Urinary bladder (tissue), 4 donors: ENCODE measurements at places on chromosomes 16 and 17. TPM values are rescaled to one million over a fixed set of nuclear protein-coding genes. Genes with fewer than 3 reads are reported as not detected.

Gene GCGR
- polyA plus RNA-seq, result 0.16 TPM

Gene ACBD4
- polyA plus RNA-seq, result 18.2 TPM

Gene ZNF385C
- polyA plus RNA-seq, result 0.65 TPM

Gene CEP112
- 12.4 TPM for polyA plus RNA-seq

Gene CTRB1
- 1.6 TPM for polyA plus RNA-seq

Gene PAQR4
- polyA plus RNA-seq, result 5.1 TPM

Gene MYH11
- 5,010 TPM for polyA plus RNA-seq

Gene TNK1
- polyA plus RNA-seq, result 4.8 TPM

Gene ATP2A1
- polyA plus RNA-seq, result 0.42 TPM

Gene AHSP
- polyA plus RNA-seq, result not detected

Gene SCPEP1
- 89.4 TPM for polyA plus RNA-seq

Gene ESRP2
- 7.1 TPM for polyA plus RNA-seq

Gene SMIM22
- 52.2 TPM for polyA plus RNA-seq

Gene SDR42E2
- not detected for polyA plus RNA-seq

Gene TMEM114
- polyA plus RNA-seq, result not detected

Gene AOC2
- polyA plus RNA-seq, result 2.1 TPM

Gene PRAC2
- 1.7 TPM for polyA plus RNA-seq
